H9 (cell line): ENCODE measurements at places on chromosomes 2 and 18. TPM values are rescaled to one million over a fixed set of nuclear protein-coding genes. Genes with fewer than 3 reads are reported as not detected.

DNA sequence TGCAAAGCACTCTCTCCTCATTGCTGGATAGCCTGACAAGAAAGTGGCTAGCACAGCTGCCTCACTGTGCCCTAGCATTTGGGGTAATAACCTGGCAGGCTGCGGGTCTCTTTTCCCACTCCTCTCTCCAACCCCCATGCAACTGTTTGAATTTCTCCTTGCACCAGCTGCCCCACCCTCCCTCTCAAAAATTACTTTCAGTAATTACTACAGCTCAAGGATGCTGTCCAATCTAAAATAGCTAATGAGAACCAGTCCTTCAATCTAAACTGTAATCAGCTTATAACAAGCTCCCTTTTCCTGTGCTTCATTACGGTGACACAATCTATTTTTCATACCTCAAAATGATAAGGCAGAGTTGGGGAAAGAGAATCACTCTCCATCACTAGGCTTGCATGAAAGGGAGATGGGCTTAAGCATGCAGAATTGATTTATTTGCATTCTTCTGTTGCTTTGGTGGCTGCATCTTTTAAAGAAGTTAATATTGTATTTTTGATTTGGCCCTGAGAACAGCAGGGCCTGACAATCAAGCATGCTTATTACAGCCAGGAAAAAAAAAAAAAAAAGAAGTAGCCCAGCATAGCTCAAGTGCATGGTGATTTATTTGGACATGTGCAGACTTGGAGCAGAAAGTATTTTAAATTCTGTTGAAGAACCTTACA, 881.8 kb downstream of the SLC4A3 start:
- no peak for DNase-seq
- H3K36me3 ChIP-seq = peaks cover 3% of the 10 kb centered on the region; the same call in 1 of the 3 replicates
- H3K27me3 ChIP-seq = no peaks in the 10 kb centered on the region

- no peak overlapping the region for H3K27ac ChIP-seq
- DNase-seq = no peak
- H3K27me3 ChIP-seq = no peaks in the 10 kb centered on the region
Measured at GRCh38 chr2:38171208-38171855, 95.4 kb upstream of the CYP1B1 start.

DNA sequence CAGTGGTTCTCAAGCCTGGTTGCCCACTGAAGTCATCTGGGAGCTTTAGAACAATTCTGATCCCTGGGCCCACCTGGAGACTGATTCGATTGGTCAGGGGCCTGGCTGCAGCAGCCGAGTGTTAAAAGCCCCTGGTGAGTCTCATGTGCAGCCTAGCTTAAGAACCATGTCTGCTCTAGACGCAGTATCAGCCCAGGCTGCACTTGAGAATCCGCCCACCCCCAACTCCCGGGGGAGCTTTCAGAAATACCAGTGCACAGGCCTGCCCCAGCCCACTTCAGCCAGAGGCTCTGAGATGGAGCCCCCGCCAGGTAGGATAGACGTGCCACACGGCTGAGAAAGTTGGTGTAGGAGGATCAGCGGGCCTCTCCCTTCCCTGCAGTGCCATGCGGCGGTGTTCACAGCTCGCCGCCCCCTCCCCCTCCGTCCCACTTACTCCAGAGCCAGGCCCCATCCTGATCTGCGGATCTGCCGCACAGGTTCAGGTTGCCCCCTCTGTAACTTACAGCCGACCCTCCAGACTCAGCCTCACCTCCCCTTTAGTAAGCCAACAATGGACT, 209.0 kb upstream of the RAB12 start:
- H3K4me1 ChIP-seq = peaks cover 3% of the 10 kb centered on the region; the same call in 1 of the 2 replicates
- no peak for DNase-seq

GRCh38 chr2:16185801-16186272, 245.5 kb downstream of the MYCN start:
- no peak for DNase-seq
- H3K27ac ChIP-seq = no peak overlapping the region
- no peaks in the 10 kb centered on the region for H3K27me3 ChIP-seq
- H3K4me3 ChIP-seq = no peak overlapping the region
- no peaks in the 10 kb centered on the region for H3K36me3 ChIP-seq

- DNase-seq = peak; percentile 8
- H3K27me3 ChIP-seq = no peaks in the 10 kb centered on the region
- no peak overlapping the region for H3K4me3 ChIP-seq
- H3K27ac ChIP-seq = no peak overlapping the region
- H3K4me1 ChIP-seq = no peaks in the 10 kb centered on the region
Measured at GRCh38 chr2:71938108-71938507, 209.6 kb downstream of the CYP26B1 start.

- H3K36me3 ChIP-seq = peaks cover 3% of the 10 kb centered on the region; the same call in 1 of the 2 replicates
- H3K4me1 ChIP-seq = no peaks in the 10 kb centered on the region
- H3K4me3 ChIP-seq = no peak overlapping the region
- no peaks in the 10 kb centered on the region for H3K27me3 ChIP-seq
- H3K27ac ChIP-seq = no peak overlapping the region
Measured at GRCh38 chr2:29192526-29192925, 77.3 kb downstream of the CLIP4 start.

GRCh38 chr2:75428060-75428459, 132.7 kb downstream of the EVA1A start:
- no peak overlapping the region for H3K4me3 ChIP-seq
- H3K27ac ChIP-seq = no peak overlapping the region
- peaks cover 28% of the 10 kb centered on the region; the same call in 1 of the 2 replicates for H3K4me1 ChIP-seq
- 0 out of 2 replicates have a peak, but pooled peaks cover 3% of the 10 kb centered on the region for H3K36me3 ChIP-seq

GRCh38 chr2:196268025-196268424, 96.6 kb upstream of the STK17B start:
- no peak overlapping the region for H3K4me3 ChIP-seq
- H3K4me1 ChIP-seq = no peaks in the 10 kb centered on the region
- H3K27me3 ChIP-seq = no peaks in the 10 kb centered on the region
- H3K36me3 ChIP-seq = no peaks in the 10 kb centered on the region

- no peak within 1 kb of the TSS for H3K27ac ChIP-seq
- peak within 1 kb of the TSS; percentile 93 for H3K4me3 ChIP-seq
- H3K27me3 ChIP-seq = no peaks in the 10 kb centered on the region
- DNase-seq = peak; percentile 86
- H3K36me3 ChIP-seq = 0 out of 3 replicates have a peak, but pooled peaks cover 1% of the 10 kb centered on the region
- peaks cover 5% of the 10 kb centered on the region for H3K4me1 ChIP-seq
Measured at GRCh38 chr2:98444436-98445176, at the start of gene INPP4A. Gene INPP4A, plus strand, starts transcription at chr2:98444858. Its CDS starts 75,191 bp downstream, at chr2:98520049.

GRCh38 chr2:47016172-47016913, 100.7 kb upstream of the MCFD2 start:
- peak; percentile 77 for DNase-seq
- H3K27me3 ChIP-seq = no peaks in the 10 kb centered on the region
- H3K4me3 ChIP-seq = no peak overlapping the region
- H3K27ac ChIP-seq = no peak overlapping the region

GRCh38 chr2:238063414-238064189, 2.8 kb downstream of the SCLY start:
- H3K27me3 ChIP-seq = no peaks in the 10 kb centered on the region
- DNase-seq = no peak
- H3K4me3 ChIP-seq = no peak overlapping the region
- peaks cover 6% of the 10 kb centered on the region for H3K4me1 ChIP-seq
- H3K27ac ChIP-seq = no peak overlapping the region

GRCh38 chr18:44143072-44143471, 537.6 kb upstream of the SETBP1 start:
- H3K4me1 ChIP-seq = no peaks in the 10 kb centered on the region
- H3K4me3 ChIP-seq = no peak overlapping the region
- no peaks in the 10 kb centered on the region for H3K27me3 ChIP-seq
- H3K27ac ChIP-seq = no peak overlapping the region

DNA sequence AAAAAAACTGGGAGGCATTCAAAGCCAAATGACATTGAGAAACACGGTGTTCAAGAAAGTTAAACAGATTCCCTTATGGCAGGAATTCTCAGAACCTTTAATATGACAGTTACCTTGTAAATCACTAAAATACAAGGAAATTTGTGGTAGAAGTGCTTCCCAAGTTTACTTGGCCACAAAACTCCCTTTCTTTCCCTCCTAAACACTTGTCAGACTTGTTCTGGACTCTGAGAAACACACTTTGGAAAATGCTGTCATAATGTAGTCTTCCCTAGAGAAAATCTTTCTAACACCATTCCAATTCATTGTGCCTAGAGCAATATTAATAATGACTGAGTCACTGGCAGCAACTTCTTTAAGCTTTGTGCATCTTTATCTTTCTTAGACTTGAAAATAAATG, 140.4 kb downstream of the ANKRD44 start:
- H3K36me3 ChIP-seq = no peaks in the 10 kb centered on the region
- H3K4me1 ChIP-seq = no peaks in the 10 kb centered on the region
- DNase-seq = no peak

- no peak overlapping the region for H3K27ac ChIP-seq
- no peaks in the 10 kb centered on the region for H3K4me1 ChIP-seq
- no peaks in the 10 kb centered on the region for H3K27me3 ChIP-seq
Measured at GRCh38 chr2:184743096-184743495, 144.8 kb downstream of the ZNF804A start.

GRCh38 chr2:115542331-115542730, 1099.9 kb downstream of the DPP10 start:
- H3K4me1 ChIP-seq = peaks cover 5% of the 10 kb centered on the region; the same call in 1 of the 2 replicates
- H3K36me3 ChIP-seq = no peaks in the 10 kb centered on the region
- H3K27ac ChIP-seq = no peak overlapping the region
- DNase-seq = no peak
- H3K27me3 ChIP-seq = no peaks in the 10 kb centered on the region

GRCh38 chr2:25324905-25325592, 16.7 kb downstream of the DNMT3A start:
- H3K4me1 ChIP-seq = no peaks in the 10 kb centered on the region; the same call in 1 of the 2 replicates
- DNase-seq = no peak
- peaks cover 8% of the 10 kb centered on the region; the same call in 2 of the 3 replicates for H3K36me3 ChIP-seq
- H3K4me3 ChIP-seq = no peak overlapping the region
- no peak overlapping the region for H3K27ac ChIP-seq
- H3K27me3 ChIP-seq = no peaks in the 10 kb centered on the region

DNA sequence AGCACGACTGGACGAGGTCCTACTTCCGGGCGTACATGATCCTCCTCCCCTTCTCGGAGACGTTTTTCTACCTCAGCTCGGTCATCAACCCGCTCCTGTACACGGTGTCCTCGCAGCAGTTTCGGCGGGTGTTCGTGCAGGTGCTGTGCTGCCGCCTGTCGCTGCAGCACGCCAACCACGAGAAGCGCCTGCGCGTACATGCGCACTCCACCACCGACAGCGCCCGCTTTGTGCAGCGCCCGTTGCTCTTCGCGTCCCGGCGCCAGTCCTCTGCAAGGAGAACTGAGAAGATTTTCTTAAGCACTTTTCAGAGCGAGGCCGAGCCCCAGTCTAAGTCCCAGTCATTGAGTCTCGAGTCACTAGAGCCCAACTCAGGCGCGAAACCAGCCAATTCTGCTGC, 24.8 kb downstream of the LYPD1 start:
- H3K27me3 ChIP-seq = no peaks in the 10 kb centered on the region
- H3K4me3 ChIP-seq = no peak overlapping the region
- no peak overlapping the region for H3K27ac ChIP-seq
- DNase-seq = no peak

GRCh38 chr2:173539615-173540014, 184.9 kb downstream of the CDCA7 start:
- DNase-seq = no peak
- no peaks in the 10 kb centered on the region for H3K27me3 ChIP-seq
- no peak overlapping the region for H3K27ac ChIP-seq
- no peak overlapping the region for H3K4me3 ChIP-seq
- H3K36me3 ChIP-seq = no peaks in the 10 kb centered on the region; the same call in 2 of the 3 replicates
- no peaks in the 10 kb centered on the region for H3K4me1 ChIP-seq

GRCh38 chr18:29087616-29088246, 910.8 kb upstream of the CDH2 start:
- no peak for DNase-seq
- H3K4me1 ChIP-seq = no peaks in the 10 kb centered on the region; the same call in 1 of the 2 replicates
- no peaks in the 10 kb centered on the region for H3K36me3 ChIP-seq
- H3K27me3 ChIP-seq = no peaks in the 10 kb centered on the region

DNA sequence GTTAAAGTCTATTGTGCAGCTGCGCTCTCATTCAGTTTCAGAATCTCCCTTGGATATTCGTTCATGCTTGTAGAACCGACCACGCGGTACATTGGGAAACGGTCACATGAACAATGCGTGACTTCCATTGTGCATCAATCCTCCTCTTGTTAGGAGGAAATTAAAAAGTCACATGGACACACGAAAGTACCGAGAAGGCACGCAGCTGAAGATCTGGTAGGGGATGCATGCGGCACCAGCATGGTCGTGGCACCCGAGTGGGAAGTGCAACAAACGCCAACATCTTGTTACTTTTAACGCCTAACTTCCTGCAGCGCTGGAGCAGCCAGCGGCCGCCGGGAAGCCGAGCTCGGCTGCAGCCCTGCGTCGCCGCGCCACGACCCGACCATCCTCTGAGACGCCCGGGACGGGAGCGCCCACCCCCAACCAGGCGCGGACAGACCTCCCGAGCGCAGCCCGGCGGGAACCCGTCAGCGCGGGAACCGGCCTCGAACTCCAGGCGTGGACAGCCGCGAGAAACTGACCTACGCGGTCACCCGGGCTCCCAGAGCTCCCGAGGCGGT, 412 bp downstream of the OSBPL1A start:
- no peak overlapping the region for H3K27ac ChIP-seq
- H3K4me3 ChIP-seq = peak overlapping the region; percentile 83
- no peak for DNase-seq

DNA sequence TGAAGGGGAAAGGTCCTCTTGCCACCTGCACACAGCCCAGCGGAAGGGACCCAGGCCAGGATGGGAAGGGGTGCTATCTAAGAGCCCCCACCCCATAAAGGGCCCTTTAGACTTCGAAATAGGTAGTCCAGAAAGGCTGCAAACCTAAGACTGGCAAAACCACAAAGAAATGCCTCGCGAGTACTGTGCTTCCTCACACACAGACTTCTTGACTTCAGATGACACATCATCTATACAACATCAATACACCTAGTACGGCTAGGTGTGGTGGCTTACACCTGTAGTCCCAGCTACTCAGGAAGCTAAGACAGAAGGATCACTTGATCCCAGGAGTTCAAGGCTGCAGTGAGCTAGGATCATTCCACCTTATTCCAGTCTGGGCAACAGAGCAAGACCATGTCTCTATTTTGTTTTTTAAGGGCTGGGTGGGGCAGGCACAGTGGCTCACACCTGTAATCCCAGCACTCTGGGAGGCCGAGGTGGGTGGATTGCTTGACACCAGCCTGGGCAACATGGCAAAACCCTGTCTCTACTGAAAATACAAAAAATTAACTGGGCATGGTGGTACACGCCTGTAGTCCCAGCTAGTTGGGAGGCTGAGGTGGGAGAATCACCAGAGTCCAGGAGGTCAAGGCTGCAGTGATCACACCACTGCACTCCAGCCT, 125.8 kb downstream of the CABLES1 start:
- no peak overlapping the region for H3K27ac ChIP-seq
- no peaks in the 10 kb centered on the region for H3K27me3 ChIP-seq
- no peak overlapping the region for H3K4me3 ChIP-seq
- peaks cover 36% of the 10 kb centered on the region for H3K36me3 ChIP-seq
- DNase-seq = no peak

- no peak overlapping the region for H3K27ac ChIP-seq
- no peaks in the 10 kb centered on the region for H3K27me3 ChIP-seq
- no peak overlapping the region for H3K4me3 ChIP-seq
- no peaks in the 10 kb centered on the region; the same call in 2 of the 3 replicates for H3K36me3 ChIP-seq
- DNase-seq = no peak
- H3K4me1 ChIP-seq = no peaks in the 10 kb centered on the region
Measured at GRCh38 chr2:95760806-95761525, 169.2 kb downstream of the TRIM43 start.

MPPE1 gene
- 12.7 and 13.2 TPM in 2 replicates for total RNA-seq

VIT gene
- 0.15 TPM in 1 of 2 replicates, not detected in the other for total RNA-seq

ABCG5 gene
- not detected in 2 replicates for total RNA-seq

HOXD13 gene
- total RNA-seq = not detected in 2 replicates

SAG gene
- total RNA-seq = not detected in 2 replicates

NGEF gene
- total RNA-seq = 1.9 and 2.2 TPM in 2 replicates

ADD2 gene
- 124 TPM in 2 replicates for total RNA-seq

KIF3C gene
- total RNA-seq = 35.2 and 41.4 TPM in 2 replicates

UPP2 gene
- not detected in 2 replicates for total RNA-seq

AQP4 gene
- total RNA-seq = 0.31 and 0.42 TPM in 2 replicates

IL1F10 gene
- not detected in 2 replicates for total RNA-seq

VAMP5 gene
- 0.57 and 0.59 TPM in 2 replicates for total RNA-seq

SLC19A3 gene
- total RNA-seq = 1.8 and 2.3 TPM in 2 replicates
